ENCODE measurements at places on chromosomes 1 and 21.

DNA sequence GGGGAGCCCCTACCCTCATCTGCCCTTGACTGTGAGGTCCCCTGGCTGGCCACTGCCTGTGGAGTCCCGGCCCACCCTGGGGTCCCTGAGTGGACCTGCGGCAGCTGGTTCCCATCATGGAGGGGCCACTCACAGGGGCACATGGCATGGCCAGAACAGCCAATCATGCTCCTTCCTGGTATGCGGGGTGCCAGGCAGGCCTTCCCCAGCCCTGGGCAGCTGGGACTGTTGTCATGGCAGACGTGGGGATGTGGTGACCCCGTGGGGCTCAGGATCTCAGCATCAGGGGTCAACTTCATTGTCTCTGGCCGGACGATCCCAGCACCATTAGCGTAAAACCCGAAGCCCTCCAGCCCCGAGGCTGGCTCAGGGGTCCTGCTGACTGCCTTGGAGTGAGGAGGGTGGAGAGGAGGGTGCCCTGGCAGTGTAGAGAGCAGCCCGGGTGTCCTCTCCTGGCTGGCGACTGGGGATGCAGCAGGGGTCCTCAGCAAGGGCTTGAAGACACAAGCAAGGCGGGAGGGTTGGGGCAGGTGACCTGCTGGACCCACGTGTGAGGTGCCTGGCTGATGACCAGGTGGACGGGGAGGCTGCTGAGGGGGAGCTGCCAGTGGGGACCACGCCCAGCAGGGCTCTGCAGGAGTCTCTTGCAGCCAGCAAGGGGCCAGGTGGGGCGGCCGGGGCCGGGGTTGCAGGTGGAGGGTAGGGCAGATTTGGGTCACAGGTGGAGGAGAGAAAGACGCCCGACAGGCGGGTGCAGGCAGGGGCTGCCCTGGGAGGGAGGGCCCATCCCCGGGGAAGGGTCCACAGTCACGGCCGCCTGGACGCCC, 45.1 kb downstream of the TRIM11 start:
- DNase-seq = no peak

DNA sequence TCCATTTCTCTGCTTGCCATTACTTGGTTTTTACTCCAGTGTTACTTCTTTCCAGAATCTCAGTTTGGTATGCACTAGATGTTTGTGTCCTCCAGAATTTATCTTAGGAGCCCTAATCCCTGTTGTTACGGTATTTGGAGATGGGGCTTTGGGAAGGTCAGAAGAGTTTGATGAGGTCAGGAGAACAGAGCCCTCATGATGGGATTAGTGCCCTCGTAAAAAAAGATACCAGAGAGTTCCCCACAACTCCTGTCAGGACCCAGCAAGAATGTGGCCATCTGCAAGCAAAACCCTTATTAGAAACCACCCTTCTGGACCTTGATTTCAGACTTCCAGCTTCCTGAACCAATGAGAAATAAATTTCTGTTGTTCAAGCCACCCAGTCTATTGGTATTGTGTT, 98.0 kb downstream of the ADAMTS1 start:
- no peak for DNase-seq

GRCh38 chr1:1281533-1282321, 1.5 kb downstream of the SCNN1D start:
- no peak for DNase-seq

DNA sequence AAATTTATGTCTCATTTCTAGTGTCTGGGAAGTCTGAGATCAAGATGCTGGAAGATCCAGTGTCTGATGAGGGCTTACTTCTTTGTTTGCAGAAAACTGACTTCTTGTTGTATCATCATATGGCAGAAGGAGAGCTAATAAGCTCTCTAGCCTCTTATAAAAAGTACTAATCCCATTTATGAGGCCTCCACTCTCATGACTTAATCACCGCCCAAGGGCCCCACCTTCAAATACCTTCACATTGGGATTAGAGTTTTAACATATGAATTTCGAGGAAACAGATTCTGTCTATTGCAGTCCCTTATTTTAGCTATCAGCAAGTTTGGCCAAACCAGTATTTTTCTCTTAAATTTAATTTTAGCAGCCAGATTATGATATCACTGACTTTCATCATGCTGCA, 150.2 kb upstream of the TMPRSS15 start:
- DNase-seq = no peak

- DNase-seq = no peak
Observed at GRCh38 chr1:8012955-8013354, 13.2 kb downstream of the ERRFI1 start.

- DNase-seq = no peak
Observed at GRCh38 chr1:8116894-8117264, 90.8 kb upstream of the ERRFI1 start.

- no peak for DNase-seq
Observed at GRCh38 chr21:41322496-41323382, 6.1 kb downstream of the FAM3B start.

GRCh38 chr1:67535474-67535873, 105.3 kb upstream of the SERBP1 start:
- DNase-seq = no peak

DNA sequence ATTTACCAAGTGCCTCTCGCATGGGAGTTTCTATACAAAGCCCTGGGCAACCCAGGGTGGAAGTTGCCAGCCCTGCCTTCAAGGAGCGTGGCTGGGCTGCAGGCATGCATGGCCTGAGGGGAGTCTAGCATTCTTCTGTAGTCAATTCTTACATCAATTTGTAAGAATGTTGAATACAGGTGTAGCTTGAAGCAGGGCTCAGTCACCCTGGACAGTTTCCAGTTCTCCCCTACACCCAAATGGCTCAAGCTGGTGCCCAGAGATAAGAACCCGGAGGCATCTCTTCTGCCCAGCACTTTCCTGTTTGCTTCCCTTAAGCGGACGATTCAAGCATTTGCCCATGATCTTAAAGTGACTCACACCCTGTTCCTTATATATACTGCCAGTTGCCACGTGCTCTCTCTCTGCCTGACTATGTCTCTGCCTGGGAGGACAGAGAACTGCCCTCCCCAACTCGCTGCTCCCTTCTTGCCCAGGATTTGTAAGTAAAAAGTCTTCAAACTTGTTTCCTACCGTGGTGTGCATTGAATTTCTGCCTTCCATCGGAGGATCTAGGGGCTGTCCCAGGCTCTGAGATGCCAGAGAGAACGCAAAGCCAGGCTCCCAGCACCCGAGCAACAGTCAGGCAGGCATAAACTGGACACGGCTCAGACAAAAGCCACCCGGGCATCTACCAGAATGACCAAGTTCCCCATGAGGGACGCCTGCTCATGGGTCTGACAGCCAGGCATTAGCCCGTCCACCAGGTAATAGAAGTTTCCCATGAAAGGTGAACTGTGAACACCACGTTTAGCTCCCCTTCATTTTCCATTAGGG, 50.9 kb upstream of the AJAP1 start:
- DNase-seq = no peak

- no peak for DNase-seq
Observed at GRCh38 chr1:12464045-12464461, 154.0 kb downstream of the DHRS3 start.

DNA sequence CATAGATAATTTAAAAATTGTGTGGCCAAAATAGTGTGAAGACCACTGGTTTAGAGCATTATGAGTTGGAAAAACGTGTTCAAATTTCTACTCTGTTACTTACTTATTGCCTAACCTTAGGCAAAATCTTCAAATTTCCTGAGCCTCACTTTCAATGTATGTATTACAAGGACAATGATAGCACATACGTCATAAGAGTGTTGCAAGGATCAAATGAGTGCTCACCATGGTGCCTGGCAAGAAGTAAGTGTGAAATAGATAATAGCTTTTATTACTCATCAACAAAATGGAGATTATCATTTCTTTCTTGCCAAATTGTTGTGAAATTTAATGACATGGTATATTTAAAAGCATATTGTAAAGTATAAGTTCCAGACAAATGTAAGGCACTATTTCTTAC, 57.2 kb downstream of the FH start:
- DNase-seq = no peak

DNA sequence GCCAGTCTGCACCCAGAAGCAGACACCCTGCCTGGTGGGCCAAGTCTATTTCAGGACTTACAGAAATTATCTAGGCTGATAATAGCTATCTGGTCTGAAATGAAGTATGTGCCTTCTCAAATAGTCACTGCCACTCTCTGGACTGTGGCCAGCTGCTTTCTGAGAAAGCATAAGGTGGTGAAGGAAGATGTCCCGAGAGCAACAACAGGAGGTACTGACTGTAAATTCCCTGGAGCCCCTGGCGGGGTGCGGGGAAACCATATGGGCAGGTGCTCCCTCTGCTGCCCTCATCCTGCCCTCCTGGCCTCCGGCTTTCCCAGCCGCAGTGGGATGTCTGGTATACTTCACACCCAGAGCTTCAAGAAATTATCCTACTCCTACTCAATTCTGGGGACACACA, 86.8 kb downstream of the TGFBR3 start:
- DNase-seq = no peak

DNA sequence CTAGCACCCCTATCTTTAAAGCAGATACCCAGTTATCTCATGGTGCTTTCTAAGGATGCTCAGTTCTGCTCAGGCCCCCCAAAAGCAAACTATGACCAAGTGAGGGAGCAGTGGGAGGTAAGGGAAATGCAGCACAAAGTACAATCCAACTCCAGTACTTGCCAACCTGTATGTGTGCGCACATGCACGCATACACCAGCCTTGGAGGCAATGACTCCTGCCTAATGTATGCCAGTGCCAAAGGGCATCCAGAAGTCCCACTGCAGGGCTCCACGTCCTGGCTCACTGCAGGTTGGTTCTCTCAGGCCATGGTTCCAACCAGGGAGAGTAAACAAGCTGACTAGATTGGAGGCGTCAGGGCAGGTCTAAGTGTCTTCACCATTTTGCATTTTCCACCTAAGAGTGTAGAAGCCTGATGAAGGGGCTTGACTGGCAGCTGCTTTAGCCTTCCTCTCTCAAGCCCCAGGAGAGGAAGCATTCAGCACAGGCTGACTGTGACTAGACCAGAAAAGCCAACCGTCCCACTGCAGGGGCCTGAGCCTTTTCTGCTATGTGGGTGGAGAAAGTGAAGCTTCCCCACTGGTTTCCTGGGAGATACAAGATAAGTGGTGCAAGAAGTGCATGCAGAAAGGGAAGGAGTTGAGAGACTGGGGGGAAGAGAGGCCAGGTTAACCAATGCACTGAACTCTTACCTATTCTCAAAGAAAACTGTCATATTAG, 7.7 kb downstream of the AMIGO1 start:
- DNase-seq = no peak

- no peak for DNase-seq
Observed at GRCh38 chr1:163823017-163823416, 501.3 kb downstream of the NUF2 start.

DNA sequence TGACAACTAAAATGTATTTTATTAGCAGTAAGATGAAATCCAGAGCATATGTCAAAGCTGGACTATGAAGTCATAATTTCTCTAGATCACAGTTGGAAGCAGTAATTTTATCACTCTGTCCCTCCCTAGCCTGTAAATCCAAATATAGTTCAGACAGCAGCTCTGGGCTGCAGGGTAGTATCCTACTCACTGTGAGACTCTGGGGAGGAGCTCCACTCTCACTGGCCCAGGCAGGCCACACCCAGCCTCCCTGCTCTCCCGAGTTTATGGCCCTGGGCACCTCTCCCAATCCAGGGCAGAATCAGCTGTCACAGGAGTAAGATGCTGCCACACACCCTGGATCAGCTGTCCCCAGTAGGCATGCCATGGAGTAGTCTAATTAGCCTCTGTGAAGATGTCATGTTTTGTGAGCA, 131.1 kb downstream of the HLCS start:
- no peak for DNase-seq

GRCh38 chr1:161261261-161262235, 3.0 kb downstream of the PCP4L1 start:
- no peak for DNase-seq

DNA sequence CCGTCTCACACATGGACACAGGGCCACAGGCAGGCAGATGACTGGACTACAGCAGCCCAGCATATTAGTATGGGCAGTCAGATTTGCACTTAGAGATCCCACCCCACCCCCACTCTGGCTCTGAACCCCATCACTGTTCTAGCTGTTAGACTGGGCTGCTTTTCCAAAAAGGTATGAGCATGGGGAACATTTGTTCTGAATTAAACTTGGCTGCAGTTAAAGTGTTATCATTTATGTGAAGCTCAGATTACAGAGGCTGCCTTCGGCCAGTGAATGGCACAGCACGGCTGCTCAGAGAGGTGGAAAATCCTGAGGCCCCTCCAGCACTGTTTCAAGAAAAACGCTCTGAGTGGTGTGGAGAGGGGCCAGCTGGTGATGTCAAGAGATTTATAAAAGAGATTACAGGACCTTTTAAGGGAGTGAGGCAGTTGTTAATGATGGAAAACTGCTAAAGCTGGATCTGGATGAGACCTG, 6.9 kb upstream of the NOS1AP start:
- DNase-seq = no peak

DNA sequence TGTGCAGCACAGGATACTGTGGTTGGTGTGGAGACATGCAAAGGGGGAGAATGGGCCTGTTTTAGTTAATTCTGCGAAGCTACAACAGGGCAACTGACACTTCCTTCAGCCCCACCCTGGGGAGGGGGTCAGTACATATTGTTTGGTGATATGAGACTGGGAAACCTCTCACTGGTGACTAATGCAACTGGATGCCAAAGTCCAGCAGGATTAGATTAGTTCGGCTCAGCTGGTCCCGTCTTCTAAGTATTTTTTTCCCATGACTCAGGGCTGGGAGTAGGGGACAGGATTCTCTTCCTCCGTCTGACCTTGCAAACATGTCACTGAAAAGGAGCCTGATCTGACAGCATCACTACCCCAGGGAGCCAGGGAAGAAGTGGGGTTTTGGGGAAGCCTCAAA, 43.0 kb downstream of the PLXNA2 start:
- no peak for DNase-seq

DNA sequence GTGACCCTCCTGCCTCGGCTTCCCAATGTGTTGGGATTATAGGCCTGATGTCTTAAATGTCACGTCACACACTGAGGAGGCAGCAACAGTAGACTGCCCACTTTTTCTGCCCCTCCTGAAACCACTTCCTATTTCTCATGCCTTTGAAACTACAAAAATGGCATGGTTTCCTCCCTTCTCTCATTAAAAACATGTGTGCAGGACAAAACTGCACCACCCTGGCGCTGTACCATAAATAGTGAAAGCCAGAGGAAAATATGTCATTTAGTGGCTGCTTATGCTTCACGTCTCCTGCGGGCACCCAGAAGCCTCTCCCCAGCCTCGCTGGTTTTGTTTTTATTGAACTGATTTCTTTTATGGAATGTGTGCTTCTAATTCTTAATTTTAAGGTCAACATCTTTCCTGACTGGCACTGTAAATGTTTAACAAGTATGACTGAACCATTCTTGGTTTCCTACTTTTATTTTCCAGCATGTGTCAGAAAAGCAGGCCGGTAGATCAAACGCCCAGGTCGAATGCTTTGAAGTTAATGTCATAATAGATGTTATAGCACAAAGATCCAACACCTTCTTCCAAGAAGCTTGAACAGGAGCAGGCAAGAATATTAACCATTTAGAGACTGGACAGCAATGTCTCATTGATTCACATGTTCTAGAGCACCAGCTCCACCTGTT, 59.6 kb upstream of the C1orf87 start:
- no peak for DNase-seq

DNA sequence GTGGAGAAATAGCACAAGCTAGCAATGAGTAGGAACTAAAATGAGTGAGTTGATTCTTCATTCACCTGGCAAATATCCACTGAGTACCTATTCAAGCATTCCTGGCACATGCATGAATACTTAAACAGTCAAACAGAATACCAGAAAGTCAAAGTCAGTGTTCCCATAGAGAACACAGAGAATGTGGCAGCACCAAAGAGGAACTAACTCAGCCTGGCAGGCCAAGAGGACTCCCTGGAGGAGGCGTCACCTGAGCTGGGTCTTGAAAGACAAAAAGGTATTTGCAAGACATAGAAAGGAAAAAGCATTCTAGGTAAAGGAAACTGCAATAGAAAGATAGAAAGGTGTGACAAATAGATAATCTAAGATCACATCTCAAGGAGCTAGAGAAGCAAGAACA, 49.7 kb downstream of the DMRTA2 start:
- DNase-seq = no peak

All from cortex of kidney (tissue), 1 donor.